NCI-H1436 treated with DMSO at 0.1 percent for 48 hours (cell line): ENCODE measurements at places on chromosomes 6 and 20.

GRCh38 chr6:2563635-2564034 is 187.1 kb downstream of the MYLK4 start:
- no peak for DNase-seq

- no peak for DNase-seq
These were observed 73.3 kb downstream of the MAP3K4 start for GRCh38 chr6:161064915-161065314.

DNA sequence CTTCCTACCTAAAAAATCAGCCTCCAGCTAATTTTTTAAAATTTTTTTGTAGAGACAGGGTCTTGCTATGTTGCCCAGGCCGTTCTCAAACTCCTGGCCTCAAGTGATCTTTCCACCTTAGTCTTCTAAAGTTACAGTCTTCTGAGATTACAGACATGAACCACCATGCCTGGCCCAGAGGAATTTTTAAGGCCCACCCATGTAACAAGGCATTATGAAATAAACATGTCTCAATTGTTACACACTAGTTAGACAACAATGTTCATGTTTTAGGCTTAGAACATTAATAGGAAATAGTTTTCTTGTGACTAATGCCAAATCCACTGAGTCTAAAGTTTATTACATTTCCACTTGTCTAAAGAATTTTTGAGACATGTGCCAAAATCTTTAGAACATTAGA is 221.2 kb downstream of the LAMA2 start:
- no peak for DNase-seq

DNA sequence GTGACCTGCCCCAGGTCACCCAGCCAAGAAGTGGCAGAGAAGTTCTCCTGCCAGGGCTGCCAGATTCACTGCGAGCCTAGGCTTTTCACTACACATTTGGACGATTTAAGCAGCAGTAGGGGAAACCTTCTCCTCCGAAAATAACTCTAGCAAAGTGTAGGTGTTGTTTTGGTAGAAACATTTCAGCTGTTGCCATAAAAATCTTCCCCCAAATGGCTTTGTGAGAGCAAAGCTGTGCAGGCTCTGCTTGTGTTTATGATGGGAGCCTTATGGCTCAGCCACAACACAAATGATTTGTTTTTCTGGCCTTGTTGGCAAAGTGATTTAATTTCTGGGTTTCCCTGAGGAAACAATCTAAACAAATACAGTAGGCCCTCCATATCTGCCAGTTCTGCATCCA is 81.8 kb downstream of the PLCB4 start:
- no peak for DNase-seq

- no peak for DNase-seq
These were observed 26.2 kb downstream of the ATXN1 start for GRCh38 chr6:16735014-16735413.

- DNase-seq: no peak
These were observed 41.7 kb downstream of the TXNDC5 start for GRCh38 chr6:7868926-7869325.

DNA sequence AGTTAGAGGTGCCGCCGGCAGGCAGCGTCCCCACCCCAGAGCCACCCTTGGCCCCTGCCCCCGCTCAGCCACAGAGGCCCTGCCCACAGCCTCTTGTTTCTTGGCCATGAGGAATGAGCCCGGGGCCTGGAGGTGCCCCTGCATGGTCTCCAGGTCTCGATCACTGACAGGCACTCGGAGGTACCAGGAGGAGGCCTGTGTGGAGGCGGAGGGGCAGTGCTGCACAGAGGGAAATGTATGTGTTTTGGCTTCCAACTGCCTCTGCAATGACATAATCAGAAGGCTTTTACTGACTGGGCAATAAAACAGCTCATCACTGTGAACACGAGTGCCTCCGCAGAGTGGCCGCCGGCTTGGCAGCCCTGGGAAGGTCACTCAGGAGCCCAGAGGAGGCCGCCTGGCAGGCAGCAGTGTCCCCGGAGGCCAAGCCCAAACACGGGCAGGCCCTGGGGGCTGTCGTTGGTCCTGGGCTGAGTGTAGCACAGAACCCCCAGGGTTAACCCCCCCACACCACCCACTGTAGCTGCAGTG is 61.1 kb upstream of the GATA5 start:
- no peak for DNase-seq

DNA sequence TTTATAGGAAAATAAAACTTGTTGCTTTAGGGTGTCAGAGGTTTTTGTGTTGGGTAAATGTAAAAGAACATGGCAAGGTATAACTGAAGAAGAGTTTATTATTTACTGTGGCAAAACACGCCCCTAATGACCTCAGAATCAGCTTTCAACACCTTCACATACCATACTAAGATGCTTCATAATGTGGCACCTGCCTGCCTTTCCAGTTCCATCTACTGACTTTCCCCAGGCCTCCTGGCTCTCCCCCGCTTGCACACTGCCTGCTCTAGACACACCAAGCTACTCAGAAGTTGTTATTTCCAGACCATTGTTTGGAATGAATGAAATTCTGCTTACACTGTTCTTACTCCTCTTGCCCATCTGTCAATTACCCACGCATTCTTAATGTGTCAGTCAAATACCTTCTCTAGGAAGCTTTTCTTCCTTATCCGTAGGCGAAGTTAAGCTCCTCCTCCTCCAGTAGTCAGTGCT is 1.8 kb downstream of the TIAM2 start:
- DNase-seq: no peak

DNA sequence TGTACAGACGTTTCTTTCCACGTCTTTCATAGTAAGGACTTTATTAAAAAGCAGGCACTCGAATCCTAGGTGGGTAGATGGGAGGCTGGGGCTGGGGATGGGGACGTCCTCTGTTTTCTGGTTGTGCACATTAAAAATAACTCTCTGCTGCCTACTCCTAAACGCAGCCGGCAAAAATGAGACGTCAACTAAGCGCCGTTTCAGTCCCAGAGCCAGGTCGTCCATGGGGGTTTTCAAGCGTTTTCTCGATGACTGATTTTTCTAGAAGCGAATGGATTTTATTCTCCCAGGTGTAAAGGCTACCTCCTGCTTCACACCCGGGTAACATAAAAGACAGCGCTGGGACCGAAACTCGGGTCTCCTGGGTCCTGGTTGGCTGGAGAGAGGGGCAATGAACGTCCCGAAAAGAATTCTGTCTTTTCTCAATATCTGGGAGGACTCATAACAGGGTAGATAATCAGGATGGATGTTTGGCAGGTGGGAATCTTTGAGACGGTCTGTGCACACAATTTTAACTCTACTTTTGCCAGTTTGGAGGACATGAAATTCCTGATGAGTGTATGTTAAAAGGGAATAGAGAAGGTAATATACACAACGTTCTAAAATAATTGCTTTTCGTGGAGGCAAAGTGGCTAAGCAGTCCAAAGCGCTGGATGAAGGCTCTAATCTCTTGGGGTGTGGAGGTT is 25.2 kb downstream of the GPX6 start:
- DNase-seq: no peak

GRCh38 chr6:140599916-140600315 is 1225.5 kb upstream of the CITED2 start:
- no peak for DNase-seq
